ENCODE measurements at places on chromosomes 3 and 15. TPM values are rescaled to one million over a fixed set of nuclear protein-coding genes. Genes with fewer than 3 reads are reported as not detected.
A peak's percentile ranks its signal among the peaks of the same experiment; 100 is the strongest.

The ADAMTS7 gene
- total RNA-seq = 2.0 TPM

DNA sequence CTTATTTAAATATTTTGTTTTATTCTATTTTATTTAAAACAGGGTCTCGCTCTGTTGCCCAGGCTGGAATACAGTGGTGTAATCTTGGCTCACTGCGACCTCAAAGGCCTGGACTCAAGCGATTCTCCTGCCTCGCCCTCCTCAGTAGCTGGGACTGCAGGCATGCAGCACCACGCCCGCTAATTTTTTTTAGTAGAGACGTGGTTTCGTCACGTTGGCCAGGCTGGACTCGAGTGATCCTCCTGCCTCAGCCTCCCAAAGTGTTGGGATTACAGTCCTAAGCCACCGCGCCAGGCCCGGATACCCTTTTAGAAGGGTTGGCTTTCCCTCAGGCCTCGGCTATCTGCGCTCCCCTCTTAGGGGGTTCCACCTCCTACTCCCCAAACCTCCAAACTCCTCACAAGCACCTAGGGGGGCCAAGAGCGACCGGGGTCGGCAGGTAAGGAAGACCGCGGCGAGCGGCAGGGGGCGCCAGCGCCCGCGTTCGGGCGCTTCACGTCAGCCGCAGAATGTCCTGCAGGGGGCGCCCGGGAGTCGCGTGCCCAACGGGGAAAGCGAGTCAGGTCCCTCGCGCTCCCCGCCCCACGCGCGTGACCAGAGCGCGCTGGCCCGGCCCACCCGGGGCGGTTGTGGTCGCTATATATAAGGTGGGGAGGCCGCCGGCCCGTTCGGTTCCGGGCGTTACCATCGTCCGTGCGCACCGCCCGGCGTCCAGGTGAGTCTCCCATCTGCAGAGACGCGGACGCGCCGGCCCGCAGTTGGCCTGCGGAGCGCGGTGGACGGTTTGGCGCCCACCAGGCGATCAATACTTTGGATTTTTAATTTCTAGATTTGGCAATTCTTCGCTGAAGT lies 51.8 kb upstream of the GATM start:
- DNase-seq = peak; percentile 92

GRCh38 chr3:53744351-53744750 lies 101.9 kb downstream of the CHDH start:
- DNase-seq = no peak

- no peak for DNase-seq
These were observed 61.7 kb downstream of the CBLB start for GRCh38 chr3:105807146-105807545.

DNA sequence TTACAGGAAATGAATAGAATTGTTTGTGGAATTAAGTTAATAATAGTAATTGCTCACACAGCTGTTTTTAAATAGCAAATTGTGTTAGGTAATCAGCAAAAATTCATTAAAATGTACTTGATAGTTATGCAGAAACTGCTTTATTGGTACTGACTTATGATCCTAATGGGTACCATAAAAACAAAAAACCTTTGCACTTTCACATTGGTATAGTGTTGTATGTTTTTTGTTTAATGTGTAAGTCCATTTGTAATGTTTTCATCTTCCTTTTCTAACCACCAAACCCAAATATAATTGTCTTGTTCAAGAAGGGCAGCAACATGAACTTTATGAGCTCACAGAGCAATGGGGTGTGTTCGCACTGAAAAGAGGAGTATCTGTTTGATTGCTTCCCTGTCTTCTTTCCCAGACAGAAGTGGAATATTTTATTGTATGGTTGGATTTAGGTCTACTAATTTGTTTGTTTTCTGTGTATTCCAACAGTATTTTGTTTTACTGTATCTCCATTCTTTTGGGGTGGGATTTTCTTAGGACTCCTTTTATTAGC lies 135.8 kb downstream of the TCF12 start:
- DNase-seq = no peak

GRCh38 chr3:4758249-4758860 lies 220.9 kb upstream of the BHLHE40 start:
- no peak for DNase-seq

Measured in esophagus muscularis mucosa (tissue), 4 donors.